ENCODE measurements at places on chromosomes 2 and 18. TPM values are rescaled to one million over a fixed set of nuclear protein-coding genes. Genes with fewer than 3 reads are reported as not detected.

RBFA gene
- 42.0 TPM for total RNA-seq

SERPINB10 gene
- total RNA-seq: 0.46 TPM

UPP2 gene
- 0.69 TPM for total RNA-seq

RPIA gene
- 7.8 TPM for total RNA-seq

TTLL4 gene
- total RNA-seq: 17.5 TPM

TRIM43 gene
- not detected for total RNA-seq

KRTCAP3 gene
- 0.46 TPM for total RNA-seq

AKAIN1 gene
- total RNA-seq: not detected

MAP3K2 gene
- total RNA-seq: 57.4 TPM

SLC66A2 gene
- 34.1 TPM for total RNA-seq

RFX8 gene
- total RNA-seq: 1.2 TPM

VAMP8 gene
- 3.0 TPM for total RNA-seq

ASPRV1 gene
- total RNA-seq: 3.0 TPM

IL1R1 gene
- total RNA-seq: 0.46 TPM

NETO1 gene
- total RNA-seq: 50.7 TPM

SLC9A4 gene
- total RNA-seq: 0.69 TPM

BOK gene
- 35.1 TPM for total RNA-seq

CEBPZOS gene
- total RNA-seq: 21.9 TPM

ANKRD30BL gene
- total RNA-seq: 21.7 TPM

LIMS3 gene
- 2.1 TPM for total RNA-seq

TUBA3E gene
- total RNA-seq: not detected

VIT gene
- total RNA-seq: 0.23 TPM

SLC39A10 gene
- total RNA-seq: 170 TPM

CD207 gene
- not detected for total RNA-seq

FOXD4L1 gene
- total RNA-seq: 0.69 TPM

SP140L gene
- total RNA-seq: 0.92 TPM

ARL4C gene
- 60.4 TPM for total RNA-seq

HRH4 gene
- 0.23 TPM for total RNA-seq

SLC5A7 gene
- 14.3 TPM for total RNA-seq

PPIG gene
- 66.4 TPM for total RNA-seq

GMPPA gene
- 13.4 TPM for total RNA-seq

CCDC150 gene
- 9.2 TPM for total RNA-seq

PAIP2B gene
- total RNA-seq: 20.3 TPM

HOXD1 gene
- total RNA-seq: not detected

FAM228A gene
- 1.2 TPM for total RNA-seq

IGFBP2 gene
- 98.7 TPM for total RNA-seq

NR4A2 gene
- total RNA-seq: 2.5 TPM

NRBP1 gene
- total RNA-seq: 78.2 TPM

KLHL29 gene
- 16.1 TPM for total RNA-seq

EEF1B2 gene
- 413 TPM for total RNA-seq

SERPINB3 gene
- total RNA-seq: not detected

CACNB4 gene
- total RNA-seq: 67.8 TPM

PAX8 gene
- total RNA-seq: 0.69 TPM

EDAR gene
- not detected for total RNA-seq

TCF23 gene
- total RNA-seq: not detected

ARHGEF4 gene
- total RNA-seq: 68.5 TPM

FLACC1 gene
- total RNA-seq: 3.7 TPM

ANKRD36C gene
- 214 TPM for total RNA-seq

PSMA8 gene
- total RNA-seq: 0.46 TPM

FAM237A gene
- total RNA-seq: 0.46 TPM

CHRNG gene
- not detected for total RNA-seq

SH3RF3 gene
- 6.5 TPM for total RNA-seq

ELOA2 gene
- total RNA-seq: not detected

NBAS gene
- 164 TPM for total RNA-seq

Data from diencephalon (tissue), 1 donor.